Activated CD8-positive, alpha-beta memory T cell treated with anti-CD3 and anti-CD28 coated beads, Interleukin-2, amount 50 U/mL, for 4 hours (primary cell): ENCODE measurements at places on chromosomes 5 and 9.

- DNase-seq = no peak
These were observed 14.8 kb downstream of the SUB1 start for GRCh38 chr5:32600054-32600622.

GRCh38 chr5:72519111-72519510 is 11.9 kb upstream of the ZNF366 start:
- no peak for DNase-seq

DNA sequence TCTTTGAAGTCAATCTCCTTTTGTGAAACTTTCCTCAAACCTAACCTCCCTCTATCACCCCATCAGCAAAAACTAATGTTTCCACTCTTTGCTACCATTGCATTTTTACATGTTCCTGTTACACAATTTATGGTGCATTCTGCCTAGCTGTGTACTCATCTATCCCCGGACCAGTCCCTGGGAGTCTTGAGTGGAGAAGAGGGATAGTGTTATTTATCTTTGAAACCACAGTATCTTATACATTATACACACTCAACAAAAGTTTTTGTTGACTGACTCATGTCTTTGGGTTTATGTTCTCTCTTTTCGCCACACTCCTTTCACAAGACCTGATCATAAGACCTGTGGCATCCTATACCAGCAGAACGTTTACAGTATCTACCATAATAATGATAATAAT is 26.4 kb downstream of the TNFAIP8 start:
- DNase-seq = no peak

DNA sequence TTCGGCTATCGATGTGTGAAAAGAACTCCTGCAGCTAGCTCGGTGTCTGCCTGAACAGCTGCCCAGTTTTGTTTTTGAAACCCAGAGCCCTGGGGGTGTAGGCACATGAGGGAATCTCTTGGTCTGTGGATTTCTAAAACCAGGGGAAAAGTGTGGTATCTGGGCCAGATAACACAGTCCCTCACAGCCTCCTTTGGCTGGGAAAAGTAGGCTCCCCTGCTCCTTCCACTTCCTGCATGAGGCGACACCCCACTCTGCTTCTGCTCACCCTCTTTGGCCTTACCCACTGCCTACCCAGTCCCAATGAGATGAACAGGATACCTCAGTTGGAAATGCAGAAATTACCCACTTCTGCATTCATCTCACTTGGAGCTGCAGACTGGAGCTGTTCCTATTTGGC is 9.5 kb upstream of the CDO1 start:
- no peak for DNase-seq

- DNase-seq = no peak
These were observed 29.0 kb upstream of the ANXA6 start for GRCh38 chr5:151186538-151186937.

DNA sequence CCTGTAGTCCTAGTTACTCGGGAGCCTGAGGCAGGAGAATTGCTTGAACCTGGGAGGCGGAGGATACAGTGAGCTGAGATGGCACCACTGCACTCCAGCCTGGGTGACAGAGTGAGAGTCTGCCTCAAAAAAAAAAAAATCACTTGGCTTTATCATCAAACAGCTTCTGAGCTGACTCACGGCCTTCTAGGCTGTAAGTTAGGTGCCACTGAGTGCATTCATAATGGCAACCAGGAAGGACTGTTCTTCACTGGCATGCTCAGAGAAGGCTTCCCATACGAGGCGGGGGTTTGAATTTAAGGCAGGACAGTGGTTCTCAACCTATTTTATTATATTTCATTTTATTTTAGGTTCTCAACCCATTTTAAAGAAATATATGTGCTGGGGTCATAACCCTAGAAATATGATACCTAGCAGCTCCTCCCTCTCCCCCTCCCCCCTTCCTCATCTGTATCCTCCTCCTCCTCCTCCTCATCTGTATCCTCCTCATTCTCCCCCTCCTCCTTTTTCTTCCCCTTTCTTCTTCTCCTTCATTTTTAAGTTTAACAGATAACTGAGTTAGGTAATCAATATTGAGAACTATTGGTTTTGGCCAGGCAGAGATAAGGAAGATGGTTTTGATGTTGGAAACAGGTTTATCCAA is 19.0 kb upstream of the LHFPL2 start:
- no peak for DNase-seq

- no peak for DNase-seq
These were observed 239.9 kb downstream of the SAXO1 start for GRCh38 chr9:18793122-18793521.

DNA sequence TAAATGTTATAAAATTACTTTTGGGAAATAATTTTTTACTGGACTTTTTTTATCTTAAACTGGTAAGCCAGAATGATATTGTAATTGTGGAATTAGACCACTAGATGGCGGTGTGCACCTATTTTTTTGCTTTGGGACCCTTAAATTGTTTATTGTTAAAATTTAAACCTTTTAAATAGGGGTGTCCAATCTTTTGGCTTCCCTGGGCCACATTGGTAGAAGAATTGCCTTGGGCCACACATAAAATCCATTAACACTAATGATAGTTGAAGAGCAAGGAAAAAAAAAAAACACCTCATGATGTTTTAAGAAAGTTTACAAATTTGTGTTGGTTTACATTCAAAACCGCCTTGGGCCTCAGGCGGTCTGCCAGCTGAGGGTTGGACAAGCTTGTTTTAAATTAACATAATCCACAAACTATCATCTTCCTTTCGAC is 28.4 kb upstream of the GADD45G start:
- DNase-seq = no peak

- peak; percentile 55 for DNase-seq
These were observed 17.5 kb downstream of the WHRN start for GRCh38 chr9:114487607-114488300.

DNA sequence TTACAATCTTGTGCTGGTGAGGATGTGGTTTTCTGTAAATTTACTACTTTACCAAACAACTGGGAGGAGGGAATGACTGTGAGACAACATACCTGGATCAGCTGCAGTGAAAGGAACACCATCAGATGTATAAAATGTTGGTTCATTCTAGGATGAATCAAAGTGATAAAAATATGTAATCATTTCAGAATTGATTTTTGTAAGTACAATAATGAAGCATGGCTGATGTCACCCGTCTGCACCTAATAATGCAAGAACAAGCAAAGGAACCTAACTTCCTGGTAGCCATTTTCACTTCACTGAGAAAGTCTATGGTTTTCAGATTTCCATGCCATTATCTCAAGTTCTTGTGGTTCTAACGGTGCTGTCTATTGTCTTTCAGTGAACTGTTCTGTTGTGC is 18.7 kb upstream of the C5orf34 start:
- no peak for DNase-seq

DNA sequence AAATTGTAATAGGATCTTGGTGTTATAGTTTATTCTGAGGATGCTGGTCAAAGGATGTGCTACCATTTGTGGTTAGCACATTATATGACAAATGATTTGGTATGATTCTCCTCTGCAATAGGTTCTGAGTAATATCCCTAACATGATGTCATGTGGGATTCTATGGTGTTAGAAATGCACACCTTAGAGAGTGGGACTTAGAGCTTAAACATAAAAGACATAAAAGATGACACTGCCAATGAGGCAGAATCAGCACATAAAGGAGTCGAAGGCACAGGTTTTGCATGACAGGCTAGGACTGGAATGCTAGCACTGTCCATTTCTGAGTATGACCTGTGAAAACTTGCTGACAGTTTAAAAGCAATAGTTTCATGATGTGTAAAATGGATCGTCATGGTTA is 100.4 kb downstream of the OSTF1 start:
- DNase-seq = no peak

DNA sequence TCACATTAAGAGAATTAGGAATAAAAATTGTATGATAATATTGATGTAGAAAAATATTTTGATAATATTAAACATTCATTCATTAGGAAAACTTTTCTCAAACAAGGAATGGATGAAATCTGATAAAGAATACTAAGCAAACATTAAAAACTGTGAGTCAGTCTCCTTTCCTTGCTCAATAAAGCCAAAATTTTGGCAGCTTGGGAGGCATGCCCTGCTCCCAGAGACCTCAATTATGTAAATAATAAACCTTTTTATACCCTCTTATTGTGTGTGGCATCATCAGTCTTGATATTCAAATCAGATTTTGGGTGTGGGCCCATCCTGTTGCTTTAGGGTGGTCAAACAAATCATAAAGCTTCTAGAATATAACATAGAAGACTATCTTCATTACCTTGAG is 36.6 kb upstream of the CCL21 start:
- no peak for DNase-seq

- no peak for DNase-seq
These were observed 278.3 kb upstream of the RFX3 start for GRCh38 chr9:3804103-3804502.

- no peak for DNase-seq
These were observed 280.5 kb downstream of the TUSC1 start for GRCh38 chr9:25397746-25398145.

DNA sequence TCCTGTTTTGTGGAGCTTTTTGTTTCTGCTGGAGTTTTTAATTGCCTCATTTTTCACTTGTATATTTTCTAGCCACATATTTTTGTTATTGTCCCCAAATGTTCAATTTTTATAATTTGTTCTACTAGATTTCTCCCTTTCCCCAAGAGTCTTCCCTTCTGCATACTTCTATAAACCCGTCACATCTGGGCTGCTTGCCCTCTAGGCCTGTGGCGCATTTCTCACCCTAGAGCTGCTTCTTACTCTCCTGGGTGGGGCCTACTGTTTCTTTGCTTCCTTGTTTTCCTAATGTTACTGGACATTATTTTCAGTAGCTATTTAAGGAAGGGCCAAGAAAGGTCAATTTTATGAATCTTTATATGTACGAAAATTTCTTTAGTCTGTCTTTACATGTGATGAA is 51.5 kb downstream of the NXNL2 start:
- DNase-seq = no peak

- DNase-seq = no peak
These were observed 15.4 kb upstream of the RASA1 start for GRCh38 chr5:87252283-87252605.

DNA sequence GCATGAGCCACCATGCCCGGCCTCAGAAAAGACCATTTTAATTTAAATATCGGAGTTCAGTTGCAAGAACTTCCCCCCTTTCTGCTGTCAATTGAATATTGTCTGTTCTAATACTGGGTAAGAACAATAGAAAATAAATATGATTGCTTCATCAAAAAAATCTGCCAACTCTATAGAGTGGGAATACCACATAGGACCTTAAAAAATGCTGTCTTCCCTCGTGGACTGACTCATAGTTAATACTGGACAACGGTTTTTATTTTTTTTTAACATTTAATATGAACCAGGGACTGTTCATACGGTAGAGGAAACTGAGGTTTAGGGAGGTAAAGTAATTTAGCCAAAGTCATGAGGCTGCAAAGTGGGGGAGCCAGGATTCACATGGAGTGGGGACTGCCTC is 9.7 kb downstream of the ZNF462 start:
- DNase-seq = no peak

DNA sequence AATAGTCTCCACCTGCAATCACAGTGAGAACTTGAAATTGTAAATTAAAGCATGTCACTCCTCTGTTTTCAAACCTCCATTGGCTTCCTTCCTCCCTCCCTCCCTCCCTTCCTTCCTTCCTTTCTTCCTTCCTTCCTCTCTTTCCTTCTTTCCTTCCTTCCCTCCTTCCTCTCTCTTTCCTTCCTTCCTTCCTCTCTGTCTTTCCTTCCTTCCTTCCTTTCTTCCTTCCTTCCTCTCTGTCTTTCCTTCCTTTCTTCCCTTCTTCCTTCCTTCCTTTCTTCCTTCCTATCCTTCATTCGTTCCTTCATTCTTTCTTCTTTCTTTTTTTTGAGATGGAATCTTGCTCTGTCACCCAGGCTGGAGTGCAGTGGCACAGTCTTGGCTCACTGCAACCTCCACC is 595.0 kb upstream of the ZNF608 start:
- no peak for DNase-seq
